ENCODE measurements at places on chromosomes 2 and 18.

GRCh38 chr2:163592954-163593622 lies 142.7 kb downstream of the FIGN start:
- DNase-seq: no peak

DNA sequence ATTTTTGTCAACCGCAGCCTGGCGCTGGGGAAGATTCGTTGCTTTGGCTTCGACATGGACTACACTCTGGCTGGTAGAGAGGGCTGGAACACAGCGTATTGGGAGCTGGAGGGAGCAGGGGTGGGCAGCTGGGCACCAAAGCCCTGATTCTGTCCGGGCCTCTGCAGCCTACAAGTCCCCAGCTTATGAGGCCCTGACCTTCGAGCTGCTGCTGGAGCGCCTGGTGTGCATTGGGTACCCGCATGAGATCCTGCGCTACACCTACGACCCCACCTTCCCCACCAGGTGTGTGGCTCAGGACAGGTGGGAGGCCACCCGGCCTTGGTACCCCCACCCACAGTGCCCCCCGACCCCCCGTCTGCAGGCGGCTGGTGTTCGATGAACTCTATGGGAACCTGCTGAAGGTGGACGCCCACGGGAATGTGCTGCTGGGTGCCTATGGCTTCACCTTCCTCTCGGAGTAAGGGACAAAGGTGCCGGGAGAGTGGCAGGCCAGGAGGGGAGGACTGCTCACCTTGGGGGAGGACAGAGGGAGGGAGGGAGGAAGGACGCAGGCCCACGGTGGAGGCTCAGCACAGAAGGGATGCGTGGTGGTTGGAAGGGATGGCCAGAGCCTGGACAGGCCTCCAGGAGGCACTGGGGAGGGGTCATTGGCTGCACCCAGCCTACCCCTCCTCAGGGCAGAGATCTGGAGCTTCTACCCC lies 1.2 kb downstream of the NT5DC4 start:
- no peak for DNase-seq

DNA sequence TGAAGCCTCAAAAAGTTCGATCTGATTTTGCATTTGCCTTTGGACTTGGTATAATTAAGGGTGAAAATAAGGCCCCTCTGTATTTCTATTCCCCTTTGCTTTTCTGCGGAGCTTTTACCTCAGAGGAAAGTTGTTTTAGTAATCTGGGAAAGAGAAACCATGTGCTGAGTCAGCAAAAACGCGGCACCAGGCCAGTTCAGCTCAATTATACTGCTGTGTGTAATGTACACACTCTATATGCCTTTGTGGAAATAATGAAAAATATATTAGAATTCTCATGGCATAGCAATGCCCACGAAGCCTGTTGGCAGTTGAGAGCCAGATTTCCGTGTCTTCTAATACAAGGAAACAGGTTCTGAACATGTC lies 161.9 kb upstream of the SIX2 start:
- no peak for DNase-seq

DNA sequence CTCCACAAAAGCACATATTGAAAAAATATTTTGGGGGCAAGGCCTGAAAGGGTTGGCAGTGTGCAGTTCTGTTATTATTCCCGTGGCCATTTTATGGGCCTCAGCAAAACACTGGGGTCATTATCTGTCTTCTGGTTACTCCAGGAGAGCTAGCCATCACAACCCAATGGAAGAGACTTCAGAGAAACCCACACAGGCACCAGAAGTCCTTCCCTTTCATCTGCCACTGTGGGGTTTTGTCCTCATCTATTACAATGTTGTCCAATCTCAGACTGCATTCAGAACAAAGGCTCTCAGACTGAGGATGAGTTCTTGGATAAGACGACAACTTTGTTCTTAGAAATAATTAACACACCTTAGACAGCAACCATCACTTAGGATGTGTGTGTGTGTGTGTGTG lies 98.4 kb downstream of the PIEZO2 start:
- no peak for DNase-seq

- DNase-seq: no peak
Observed at GRCh38 chr2:128868686-128869551, 550.3 kb upstream of the HS6ST1 start.

DNA sequence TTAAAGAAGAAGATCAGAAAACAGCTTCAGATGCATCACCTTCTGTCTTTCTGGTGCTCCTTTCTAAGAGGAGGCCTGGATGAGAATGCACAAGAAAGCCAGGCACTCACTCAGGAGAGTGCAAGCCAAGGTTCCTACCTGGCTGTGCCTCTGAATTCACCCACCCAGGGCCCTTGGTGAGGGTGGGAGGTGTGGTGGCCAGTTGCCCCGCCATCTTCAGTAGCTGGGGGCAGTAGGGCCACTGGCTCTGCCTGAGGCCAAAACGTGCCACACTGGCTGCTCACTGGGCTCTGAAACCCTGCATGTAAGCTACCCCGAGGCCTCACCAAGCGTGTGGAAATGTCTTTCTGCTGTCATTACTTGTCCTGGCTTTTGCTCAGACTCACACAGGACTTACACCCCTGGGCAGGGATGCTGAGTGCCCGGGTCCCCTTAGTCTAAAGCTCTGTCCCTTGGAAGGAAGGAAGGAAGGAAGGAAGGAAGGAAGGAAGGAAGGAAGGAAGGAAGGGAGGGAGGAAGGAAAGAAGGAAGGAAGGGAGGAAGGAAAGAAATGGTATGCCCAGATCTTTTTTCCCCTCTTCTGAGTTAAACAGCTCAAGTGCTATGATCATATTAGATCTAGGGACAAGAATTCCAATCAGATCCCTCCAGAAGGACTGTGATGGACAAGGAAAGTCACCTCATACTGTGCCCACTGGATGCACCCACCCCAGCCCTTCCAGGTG lies 8.5 kb upstream of the LBH start:
- no peak for DNase-seq

DNA sequence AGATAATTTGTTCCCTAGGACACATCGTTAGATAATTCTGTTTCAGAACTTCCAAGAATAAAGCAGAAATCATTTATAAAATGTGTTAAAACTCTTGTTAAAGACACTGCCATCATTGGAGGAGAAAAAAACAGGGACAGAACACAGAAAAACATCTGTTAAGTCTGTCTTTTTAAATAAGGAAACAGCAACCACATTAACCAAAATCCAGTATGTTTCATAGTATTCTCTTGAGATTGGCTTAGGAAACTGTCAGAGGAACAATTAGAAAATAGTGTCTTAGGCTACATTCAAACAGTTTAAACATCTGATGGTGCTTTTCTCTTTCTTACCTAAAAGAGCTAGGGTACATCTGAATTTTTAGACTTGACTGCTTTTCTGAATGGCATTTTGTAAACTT lies 81.6 kb downstream of the PMS1 start:
- no peak for DNase-seq

- no peak for DNase-seq
Observed at GRCh38 chr2:102780467-102780866, 18.6 kb downstream of the TMEM182 start.

GRCh38 chr2:32260376-32260775 lies 4.3 kb downstream of the NLRC4 start:
- no peak for DNase-seq

GRCh38 chr18:80192653-80193385 lies 54.5 kb downstream of the PARD6G start:
- DNase-seq: no peak

GRCh38 chr18:11955239-11956029 lies 25.9 kb upstream of the IMPA2 start:
- no peak for DNase-seq

GRCh38 chr2:190579915-190580846 lies 45.7 kb upstream of the NEMP2 start:
- no peak for DNase-seq

DNA sequence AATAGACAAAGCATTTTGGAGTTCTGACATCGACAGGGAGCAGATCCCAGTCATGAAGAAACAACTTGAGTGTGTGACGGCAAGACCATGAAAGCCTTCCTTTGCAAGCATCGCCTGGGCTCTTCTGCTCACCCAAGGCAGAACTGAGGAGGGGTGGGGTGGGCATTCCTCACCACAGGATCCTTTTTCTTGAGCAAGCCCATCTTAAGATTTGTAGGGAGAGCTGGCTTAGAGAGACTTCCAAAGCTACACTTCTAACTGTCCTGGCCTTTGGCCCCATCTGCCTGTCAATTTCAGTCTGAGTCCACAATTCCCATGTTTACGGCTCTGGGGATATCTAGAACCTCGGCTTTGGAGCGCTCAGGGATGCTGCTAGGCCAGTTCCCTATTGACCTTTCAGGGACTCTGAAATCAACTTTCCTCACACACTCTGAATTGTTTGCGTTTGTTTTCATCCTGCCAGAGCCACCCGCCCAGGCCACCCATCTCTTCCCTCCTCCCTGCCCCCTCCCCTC lies 3.7 kb downstream of the KLHL14 start:
- DNase-seq: no peak

GRCh38 chr2:202671317-202672035 lies 36.7 kb downstream of the FAM117B start:
- DNase-seq: no peak

- no peak for DNase-seq
Observed at GRCh38 chr2:165008730-165009315, 53.5 kb upstream of the SLC38A11 start.

- DNase-seq: no peak
Observed at GRCh38 chr2:237660381-237660900, 33.1 kb downstream of the LRRFIP1 start.

Data from activated CD8-positive, alpha-beta memory T cell treated with anti-CD3 and anti-CD28 coated beads for 1 hour (primary cell).